Substantia nigra (tissue), 51 donors: ENCODE measurements at places on chromosomes 1 and 21.
A peak's percentile ranks its signal among the peaks of the same experiment; 100 is the strongest.

- DNase-seq, result no peak
Measured at GRCh38 chr1:117860896-117861610, 68.4 kb downstream of the GDAP2 start.

GRCh38 chr1:83547901-83548300 is 451.0 kb downstream of the TTLL7 start:
- no peak for DNase-seq

DNA sequence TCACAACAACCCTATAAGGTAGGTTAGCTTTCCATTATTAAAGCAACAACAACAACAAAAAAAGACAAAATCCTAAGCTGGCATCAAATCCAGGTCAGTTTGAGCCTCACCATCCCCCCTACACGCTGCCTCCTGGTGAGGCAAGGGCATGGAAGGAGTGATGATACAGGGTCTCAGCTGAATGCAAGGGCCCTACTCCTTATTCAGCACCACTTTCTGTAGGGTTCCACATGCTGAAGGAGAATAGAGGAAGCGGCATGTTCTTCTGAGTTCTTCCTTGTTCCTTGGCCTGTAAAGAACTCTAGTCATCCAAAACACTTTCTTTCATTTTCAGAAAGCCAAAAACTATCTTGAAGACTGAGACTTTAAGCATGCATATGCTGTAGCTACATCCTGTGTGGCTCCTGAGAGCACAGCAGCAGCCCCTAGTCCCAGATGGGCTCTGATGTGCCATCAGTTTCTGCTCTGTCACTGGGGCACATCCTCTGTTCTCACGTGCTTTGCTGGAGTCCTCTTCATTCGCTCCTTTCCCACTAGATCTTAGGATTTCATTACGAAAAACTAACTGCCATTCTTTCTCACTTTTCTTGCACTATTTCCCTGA is 6.2 kb downstream of the ILDR2 start:
- DNase-seq, result no peak

- no peak for DNase-seq
Measured at GRCh38 chr1:23638786-23639241, 52.8 kb upstream of the RPL11 start.

GRCh38 chr1:165281207-165281901 is 75.2 kb downstream of the LMX1A start:
- DNase-seq, result no peak

DNA sequence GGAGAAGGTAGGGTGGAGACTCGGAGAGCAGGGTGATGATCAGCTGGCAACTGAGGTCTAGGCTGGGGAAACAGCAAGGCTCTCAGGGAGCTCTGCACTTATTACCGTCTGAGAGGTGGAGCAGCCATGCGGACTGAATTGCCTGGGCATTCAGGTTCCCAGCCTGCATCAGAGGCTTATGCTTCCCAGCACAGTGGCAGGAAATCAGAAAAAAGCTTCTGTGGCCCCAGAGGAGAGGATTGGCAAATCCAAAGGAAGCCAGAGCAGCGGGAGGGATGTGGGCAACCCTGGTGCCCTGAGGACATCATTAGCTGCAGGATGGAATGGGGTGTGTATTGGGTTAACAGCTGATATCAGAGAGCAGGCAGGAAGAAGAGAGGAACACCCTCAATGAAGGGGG is 374.1 kb upstream of the POU3F1 start:
- DNase-seq, result no peak

DNA sequence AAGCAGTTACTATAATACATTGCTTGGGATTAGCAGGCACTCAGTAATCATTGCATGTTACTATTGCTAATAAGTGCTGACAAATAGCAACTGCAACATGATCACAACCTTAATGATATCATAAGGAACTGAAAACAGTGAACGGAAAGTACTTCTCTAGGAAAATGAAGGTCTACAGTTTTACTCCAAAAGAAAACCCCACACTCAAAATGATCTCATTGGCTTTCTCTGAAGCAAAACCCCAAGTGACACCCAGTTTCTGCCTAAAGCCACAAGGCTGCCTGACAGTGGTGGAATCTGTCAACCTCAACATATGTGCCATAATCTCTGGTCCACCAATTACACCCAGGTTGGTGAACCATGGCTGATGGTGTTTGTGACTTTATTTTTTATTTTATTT is 137.6 kb downstream of the PTGER3 start:
- no peak for DNase-seq

DNA sequence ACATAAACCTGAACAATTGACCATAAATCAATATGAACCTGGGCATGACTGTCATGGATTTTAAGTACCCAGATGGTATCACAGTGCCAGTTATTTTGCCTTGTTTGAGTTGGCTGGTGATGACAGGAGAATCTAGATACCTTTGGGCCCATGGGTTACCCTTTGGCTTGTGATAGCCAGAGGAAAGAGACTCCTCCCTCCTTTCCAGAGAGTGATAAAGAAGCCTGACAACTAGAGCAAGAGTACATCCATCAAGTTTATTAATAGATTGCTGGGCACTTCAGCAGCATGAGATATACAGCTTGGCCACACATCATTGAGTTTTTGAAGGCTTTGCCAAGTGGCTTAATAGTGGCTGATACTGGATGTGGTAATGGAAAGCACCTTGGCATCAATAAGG is 6.6 kb upstream of the FMO3 start:
- DNase-seq, result no peak

- no peak for DNase-seq
Measured at GRCh38 chr21:29228306-29228705, 70.4 kb upstream of the BACH1 start.

- DNase-seq, result no peak
Measured at GRCh38 chr1:17397910-17398695, 26.1 kb downstream of the PADI6 start.

DNA sequence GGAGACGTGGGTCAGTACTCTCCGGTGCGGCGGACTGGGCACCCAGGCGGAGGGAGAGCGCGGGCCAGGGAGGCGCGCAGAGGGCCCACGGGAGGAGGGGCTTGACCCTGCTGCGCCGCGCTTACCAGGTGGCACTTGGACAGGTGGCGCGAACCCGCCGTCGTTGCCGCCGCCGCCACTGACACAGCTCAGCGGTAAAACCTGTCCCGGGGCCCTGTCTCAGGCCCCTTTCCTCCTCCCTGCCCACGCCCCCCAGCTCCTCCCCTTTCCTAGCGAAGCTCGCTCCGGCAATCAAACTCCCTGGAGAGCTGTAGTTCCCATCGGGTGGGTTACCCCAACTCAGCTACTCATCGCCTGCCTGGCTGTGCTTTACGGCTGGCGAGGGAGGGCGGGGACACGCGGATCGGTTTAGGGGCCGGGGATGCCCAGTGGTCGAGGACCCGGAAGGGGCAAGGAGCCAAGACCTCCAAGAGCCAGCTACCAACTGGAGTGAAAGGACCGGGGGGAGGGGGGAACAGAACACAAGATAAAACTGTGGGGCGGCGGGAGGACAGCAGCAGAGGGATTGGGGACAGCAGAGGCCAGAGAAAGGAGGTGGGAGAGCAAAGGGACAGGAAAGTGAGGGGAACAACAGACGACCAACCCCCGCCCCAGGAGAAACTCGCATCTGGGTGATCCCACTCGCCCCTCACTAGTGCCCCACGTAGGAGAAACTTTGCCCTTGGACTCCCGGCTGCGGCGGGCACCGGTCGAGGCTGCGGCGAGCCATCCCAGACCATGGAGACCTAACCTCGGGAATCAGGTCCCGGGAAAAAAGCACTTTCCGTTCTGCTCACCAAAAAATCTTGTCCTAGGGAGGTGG is 2.9 kb downstream of the GFI1 start:
- no peak for DNase-seq

DNA sequence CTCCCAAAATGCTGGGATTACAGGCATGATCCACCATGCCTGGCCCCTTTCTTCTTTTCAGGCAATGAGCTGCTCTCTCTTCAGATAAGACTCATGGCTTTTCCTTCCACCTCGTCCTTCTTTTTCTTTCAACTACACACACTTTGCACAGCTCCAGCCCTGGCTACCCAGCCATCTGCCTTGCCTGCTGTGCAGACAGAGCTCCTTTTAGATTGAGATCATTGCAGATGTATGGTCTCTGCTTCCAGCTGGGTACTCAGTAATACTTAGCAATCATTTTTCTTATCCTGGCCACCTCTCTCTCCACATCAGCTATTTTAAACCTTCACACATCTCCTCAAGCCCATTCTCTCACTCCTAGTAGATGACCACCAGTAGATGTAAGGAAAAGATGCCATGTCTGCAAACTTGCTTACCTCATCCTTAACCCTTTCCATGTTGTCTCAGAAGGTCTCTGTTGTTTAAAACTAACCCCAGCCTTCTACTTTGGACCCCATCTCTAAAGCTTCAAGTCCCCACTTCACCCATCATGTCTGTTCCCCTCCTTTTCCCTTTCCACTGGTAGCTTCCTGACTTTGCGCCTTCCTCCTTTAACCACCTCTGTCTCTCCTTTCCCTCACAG is 7.3 kb downstream of the RAB4A start:
- DNase-seq, result no peak

DNA sequence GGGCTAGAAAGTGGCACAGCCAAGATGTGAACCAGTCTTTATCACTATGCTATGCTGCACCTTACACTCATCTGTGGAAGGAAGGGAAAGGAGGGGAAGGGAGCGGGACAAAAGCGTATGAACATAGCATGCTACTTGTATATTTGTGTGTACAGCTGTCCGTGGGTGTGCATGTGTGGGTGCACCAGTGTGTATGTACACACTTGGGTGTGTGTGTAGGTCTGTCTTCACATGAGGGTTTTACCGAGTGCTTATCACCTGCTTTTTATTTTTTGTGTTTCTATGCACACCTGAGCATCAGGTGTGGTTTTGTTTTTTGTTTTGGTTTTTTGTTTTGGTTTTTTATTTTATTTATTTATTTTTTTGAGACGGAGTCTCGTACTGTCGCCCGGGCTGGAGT is 255.7 kb downstream of the RRAGC start:
- no peak for DNase-seq

DNA sequence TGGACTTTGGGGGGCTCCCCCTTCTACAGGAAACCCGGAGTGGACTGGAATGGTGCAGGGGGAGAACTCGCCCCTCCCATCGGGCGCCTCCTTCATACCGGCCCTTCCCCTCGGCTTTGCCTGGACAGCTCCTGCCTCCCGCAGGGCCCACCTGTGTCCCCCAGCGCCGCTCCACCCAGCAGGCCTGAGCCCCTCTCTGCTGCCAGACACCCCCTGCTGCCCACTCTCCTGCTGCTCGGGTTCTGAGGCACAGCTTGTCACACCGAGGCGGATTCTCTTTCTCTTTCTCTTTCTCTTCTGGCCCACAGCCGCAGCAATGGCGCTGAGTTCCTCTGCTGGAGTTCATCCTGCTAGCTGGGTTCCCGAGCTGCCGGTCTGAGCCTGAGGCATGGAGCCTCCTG is at the start of gene TNFRSF14:
TNFRSF14 (plus strand) TSS at position 95 of the 401 bp plus-strand sequence; CDS start at position 389, 294 bp downstream.
- DNase-seq, result no peak

- no peak for DNase-seq
Measured at GRCh38 chr1:230303069-230303468, 123.1 kb downstream of the PGBD5 start.

DNA sequence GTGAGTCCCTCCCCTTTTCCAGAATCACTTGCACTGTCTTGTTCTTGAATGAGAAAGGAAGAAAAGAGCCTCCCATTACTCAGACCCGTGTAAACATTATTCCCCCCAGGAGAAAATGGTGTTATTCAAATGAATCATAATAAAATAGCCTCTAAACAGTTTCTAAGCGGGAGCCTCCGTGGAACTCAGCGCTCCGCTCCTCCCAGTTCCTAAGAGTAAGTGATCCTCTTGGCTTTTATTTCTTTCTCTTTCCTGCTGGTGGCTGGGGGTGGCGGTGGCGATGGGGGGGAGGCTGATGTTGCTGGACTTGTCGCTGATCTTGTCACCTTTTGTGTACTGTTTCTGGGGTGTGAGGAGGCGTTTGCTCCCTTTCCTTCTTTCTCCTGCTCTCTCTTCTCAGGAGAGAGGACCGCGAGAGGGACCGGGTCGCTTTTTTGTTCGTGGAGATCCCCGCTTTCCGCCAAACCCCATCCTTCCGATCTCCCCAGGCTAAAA is 781 bp downstream of the PROX1 start:
- DNase-seq, result no peak

DNA sequence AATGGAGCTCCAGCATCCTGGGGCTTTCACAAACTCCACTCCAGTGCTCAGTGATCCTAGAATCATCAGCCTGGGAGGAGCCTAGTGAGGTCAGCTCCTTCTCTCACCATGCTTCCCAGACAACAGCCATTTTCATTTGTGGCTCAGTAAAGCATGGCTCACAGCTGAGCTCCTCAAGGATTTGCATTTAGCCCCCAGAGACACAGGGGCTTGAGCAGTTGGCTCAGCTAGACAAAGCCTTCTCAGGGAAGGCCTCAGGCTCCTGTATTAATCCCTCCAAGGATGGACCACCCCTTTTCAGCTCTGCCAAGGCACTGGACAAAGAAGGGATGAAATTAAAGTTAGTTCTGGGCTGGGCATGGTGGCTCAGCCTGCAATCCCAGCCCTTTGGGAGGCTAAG is 39.5 kb downstream of the ERI3 start:
- DNase-seq, result no peak

GRCh38 chr1:112532064-112532463 is 23.3 kb downstream of the WNT2B start:
- DNase-seq, result no peak

GRCh38 chr1:153717330-153717729 is 10.5 kb upstream of the INTS3 start:
- no peak for DNase-seq

- DNase-seq, result peak; percentile 91
Measured at GRCh38 chr1:75991497-75992114, 59.4 kb upstream of the ASB17 start.

- no peak for DNase-seq
Measured at GRCh38 chr1:28602536-28603439, 10.7 kb downstream of the RAB42 start.

GRCh38 chr1:24468685-24469316 is 33.8 kb upstream of the RCAN3 start:
- no peak for DNase-seq

GRCh38 chr1:38452246-38452645 is 405.7 kb upstream of the POU3F1 start:
- no peak for DNase-seq

GRCh38 chr1:28573564-28573963 is 18.5 kb upstream of the RAB42 start:
- no peak for DNase-seq

- peak; percentile 10 for DNase-seq
Measured at GRCh38 chr1:207454046-207454964, at the start of gene CR2. CR2 (plus strand) TSS chr1:207454328; CDS start chr1:207454419, 91 bp downstream.

DNA sequence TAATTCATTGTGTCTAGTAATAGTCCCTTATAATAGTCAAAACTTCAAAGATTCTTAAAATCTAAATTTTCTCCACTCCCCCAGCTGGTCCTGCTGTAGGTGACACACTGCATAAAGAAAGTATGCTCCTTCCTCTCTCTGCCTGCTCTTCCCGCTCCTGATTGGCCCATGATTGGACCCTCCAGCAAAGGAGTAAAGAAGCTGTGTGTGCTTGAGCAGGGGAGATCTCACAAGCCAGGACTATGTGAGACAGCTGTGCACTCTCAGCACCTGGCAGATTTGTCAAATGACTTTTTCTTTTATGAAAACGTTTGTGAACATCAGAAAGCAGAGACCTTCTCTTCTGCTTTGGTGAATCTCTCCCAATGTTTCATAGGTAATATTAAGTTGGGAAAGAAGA is 274.8 kb upstream of the LYPLAL1 start:
- DNase-seq, result no peak

- no peak for DNase-seq
Measured at GRCh38 chr1:241156231-241156965, 200.6 kb downstream of the RGS7 start.

GRCh38 chr1:67945733-67946374 is 104.6 kb downstream of the DIRAS3 start:
- DNase-seq, result no peak

- no peak for DNase-seq
Measured at GRCh38 chr1:175172503-175172902, 20.1 kb downstream of the KIAA0040 start.

- no peak for DNase-seq
Measured at GRCh38 chr1:15835205-15835740, 12.2 kb upstream of the SPEN start.

GRCh38 chr1:211348547-211348946 is 21.9 kb downstream of the TRAF5 start:
- DNase-seq, result no peak
